ENCODE measurements at places on chromosomes 7 and 10. TPM values are rescaled to one million over a fixed set of nuclear protein-coding genes. Genes with fewer than 3 reads are reported as not detected.

The C10orf143 gene
- 0.71 TPM for total RNA-seq

The UNC5B gene
- 10.9 TPM for total RNA-seq

The GET4 gene
- 40.3 TPM for total RNA-seq

The LIPN gene
- not detected for total RNA-seq

The TAS2R3 gene
- total RNA-seq: 4.2 TPM

The MAT1A gene
- total RNA-seq: 0.38 TPM

The AGAP6 gene
- 8.5 TPM for total RNA-seq

The PPP1R3C gene
- total RNA-seq: 69.8 TPM

The ADCYAP1R1 gene
- 8.5 TPM for total RNA-seq

The SPDYE5 gene
- total RNA-seq: 0.22 TPM

The FRAT1 gene
- total RNA-seq: 9.0 TPM

The MACROH2A2 gene
- total RNA-seq: 49.1 TPM

The PNLIPRP2 gene
- not detected for total RNA-seq

The CYP2C18 gene
- 0.22 TPM for total RNA-seq

The PNLIPRP1 gene
- not detected for total RNA-seq

The CALML3 gene
- total RNA-seq: 0.33 TPM

The OR13A1 gene
- total RNA-seq: not detected

The GDF2 gene
- not detected for total RNA-seq

The HIPK2 gene
- 51.6 TPM for total RNA-seq

The POR gene
- total RNA-seq: 55.1 TPM

The BEND7 gene
- 35.7 TPM for total RNA-seq

The SPDYE18 gene
- total RNA-seq: 2.6 TPM

The PDE6C gene
- total RNA-seq: 4.2 TPM

The C7orf33 gene
- 3.6 TPM for total RNA-seq
